Daoy (cell line): ENCODE measurements at places on chromosomes 16 and 17. TPM values are rescaled to one million over a fixed set of nuclear protein-coding genes. Genes with fewer than 3 reads are reported as not detected.
A peak's percentile ranks its signal among the peaks of the same experiment; 100 is the strongest.

Gene MPP2
- 1.1 and 1.3 TPM in 2 replicates for total RNA-seq

Gene CDH11
- 46.9 and 74.5 TPM in 2 replicates for total RNA-seq

Gene SPPL2C
- not detected in 2 replicates for total RNA-seq

Gene SPATA32
- total RNA-seq: not detected in 2 replicates

Gene OR1A2
- not detected in 2 replicates for total RNA-seq

Gene BPTF
- total RNA-seq: 20.7 and 22.7 TPM in 2 replicates

Gene ABAT
- 2.2 and 3.9 TPM in 2 replicates for total RNA-seq

DNA sequence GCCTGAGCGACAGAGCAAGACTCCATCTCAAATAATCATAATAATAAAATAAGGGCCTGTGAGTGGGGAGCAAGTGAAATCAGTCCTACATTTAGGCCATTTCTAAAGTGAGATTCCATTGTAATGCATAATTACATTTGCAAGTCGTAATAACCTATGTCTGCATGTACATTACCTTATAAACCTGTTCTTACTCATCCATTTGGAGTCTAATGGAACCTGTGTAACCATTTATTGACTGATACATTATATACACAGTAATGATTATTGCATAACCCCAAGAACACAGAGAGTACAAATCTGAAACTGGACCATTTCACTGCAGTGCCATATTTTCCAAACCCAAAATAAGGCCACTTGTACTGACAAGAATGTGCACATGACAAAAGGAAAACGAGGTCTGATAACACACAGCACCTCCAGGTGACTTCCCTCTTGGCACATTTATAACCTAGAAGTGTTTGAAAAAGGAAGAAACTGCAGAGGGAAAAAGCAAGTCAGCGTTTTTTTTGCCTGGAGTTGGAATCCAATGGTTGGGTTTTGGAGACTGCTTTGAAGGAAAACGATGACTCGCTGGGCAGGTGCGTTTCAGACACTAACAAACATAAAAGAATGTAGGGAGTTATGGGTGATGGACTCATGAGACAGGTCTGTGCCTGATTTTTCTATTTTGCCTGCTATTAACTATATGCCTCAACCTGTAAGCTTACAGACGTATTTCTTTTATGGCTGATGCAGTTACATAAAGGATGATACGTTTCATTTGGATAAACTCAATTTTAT is 63.6 kb upstream of the KIFC3 start:
- DNase-seq: no peak

GRCh38 chr17:56305007-56305406 is 151.7 kb downstream of the ANKFN1 start:
- no peak for DNase-seq

Gene KRT16
- total RNA-seq: 1.0 TPM in 1 of 2 replicates, not detected in the other

Gene C16orf54
- 0.11 TPM in 1 of 2 replicates, not detected in the other for total RNA-seq

GRCh38 chr16:73483076-73483791 is 435.3 kb upstream of the ZFHX3 start:
- DNase-seq: no peak

Gene PMFBP1
- total RNA-seq: under 0.01 TPM in 1 of 2 replicates, not detected in the other

- DNase-seq: peak; percentile 46
These were observed 18.2 kb upstream of the ABR start for GRCh38 chr17:1197781-1198490.

DNA sequence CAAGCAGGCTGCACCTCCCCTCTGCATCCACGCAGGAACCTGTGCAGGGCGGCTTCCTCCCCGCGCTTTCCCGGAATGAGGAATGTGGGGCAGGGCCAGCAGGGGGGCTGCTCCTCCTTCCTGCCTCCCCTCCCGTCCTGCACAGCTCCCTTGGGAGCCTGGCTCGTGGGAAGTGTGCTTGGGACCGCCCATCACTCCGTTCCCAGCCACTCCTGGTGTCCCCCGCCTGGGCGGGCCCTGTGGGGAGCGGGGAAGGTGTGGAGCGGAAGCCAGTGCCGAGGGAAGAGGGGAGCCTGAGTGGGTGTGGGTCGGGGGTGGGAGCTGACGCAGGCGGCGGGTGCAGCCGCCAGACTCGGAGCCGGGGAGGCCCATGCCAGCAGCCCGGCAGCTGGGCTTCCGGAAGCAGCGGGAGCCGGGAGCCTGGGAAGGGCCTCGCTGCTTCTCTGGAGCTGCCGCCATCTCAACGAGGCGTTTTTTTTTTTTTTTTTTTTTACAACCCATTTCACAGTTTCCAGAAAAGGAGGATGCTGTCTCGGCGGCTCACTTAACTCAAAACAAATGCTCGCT is 24.1 kb downstream of the BAHCC1 start:
- DNase-seq: peak; percentile 99

DNA sequence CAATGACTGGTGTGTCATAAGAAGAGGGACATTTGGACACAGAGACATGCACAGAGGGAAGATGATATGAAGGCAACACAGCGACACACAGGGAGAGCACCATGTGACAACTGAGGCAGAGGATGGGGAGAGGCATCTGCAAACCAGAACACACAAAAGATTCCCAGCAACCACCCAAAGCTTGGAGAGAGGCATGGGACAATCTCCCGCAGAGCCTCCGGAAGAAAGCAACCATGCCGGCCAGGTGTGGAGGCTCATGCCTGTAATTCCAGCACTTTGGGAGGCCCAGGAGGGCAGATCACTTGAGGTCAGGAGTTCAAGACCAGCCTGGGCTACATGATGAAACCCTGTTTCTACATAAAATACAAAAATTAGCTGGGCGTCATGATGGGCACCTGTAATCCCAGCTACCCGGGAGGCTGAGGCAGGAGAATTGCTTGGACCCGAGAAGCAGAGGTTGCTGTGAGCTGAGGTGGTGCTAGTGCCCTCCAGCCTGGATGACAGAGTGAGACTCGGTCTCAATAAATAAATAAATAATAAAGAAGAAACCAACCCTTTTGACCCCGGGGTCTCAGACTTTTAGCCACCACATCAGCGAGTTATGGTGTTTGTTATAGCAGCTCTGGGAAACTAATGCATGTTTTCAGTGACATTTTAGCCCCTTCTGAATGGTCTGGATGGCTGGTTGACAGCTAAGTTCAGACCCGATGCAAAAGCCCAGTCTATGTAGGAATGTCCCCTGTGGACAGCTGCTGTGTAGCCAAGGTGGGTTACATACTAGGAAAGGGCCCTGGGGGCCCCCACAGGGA is 13.8 kb upstream of the PLCG2 start:
- DNase-seq: no peak

DNA sequence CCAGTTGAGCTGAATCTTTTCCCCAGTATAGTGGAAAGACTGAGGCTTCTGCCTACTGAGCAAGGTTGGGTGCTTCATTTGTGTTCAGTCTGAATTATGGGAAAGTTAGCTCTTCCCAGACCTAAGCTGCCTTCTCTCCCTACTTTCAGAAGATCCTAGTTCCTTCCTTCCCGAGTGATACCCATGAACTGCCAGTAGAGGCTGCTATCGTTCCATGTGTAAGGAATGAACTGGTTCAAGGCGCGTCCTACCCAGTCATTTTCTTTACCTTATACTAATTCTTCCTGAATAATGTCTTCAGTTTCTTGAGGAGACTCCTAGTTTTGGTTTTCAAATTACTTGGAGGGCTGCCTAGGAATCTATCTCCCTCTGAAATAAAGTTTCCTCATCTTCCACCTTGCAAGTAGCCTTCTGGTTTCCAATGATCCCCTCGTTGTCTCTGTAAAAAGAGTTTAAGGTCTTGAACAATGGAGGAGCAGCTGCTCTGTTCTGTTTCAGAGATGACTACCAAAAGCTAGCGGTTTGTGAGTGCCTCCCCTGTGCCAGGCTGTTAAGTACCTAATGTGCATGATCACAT is 934 bp upstream of the AOC2 start:
- peak; percentile 44 for DNase-seq

GRCh38 chr17:72606656-72607055 is 485.8 kb downstream of the SLC39A11 start:
- no peak for DNase-seq

Gene HSF4
- 1.2 and 2.8 TPM in 2 replicates for total RNA-seq

- DNase-seq: no peak
These were observed 266.4 kb downstream of the CBLN1 start for GRCh38 chr16:49015225-49015592.

- DNase-seq: no peak
These were observed 34.9 kb downstream of the ARHGAP17 start for GRCh38 chr16:24980077-24980793.

Gene C17orf50
- not detected in 2 replicates for total RNA-seq

DNA sequence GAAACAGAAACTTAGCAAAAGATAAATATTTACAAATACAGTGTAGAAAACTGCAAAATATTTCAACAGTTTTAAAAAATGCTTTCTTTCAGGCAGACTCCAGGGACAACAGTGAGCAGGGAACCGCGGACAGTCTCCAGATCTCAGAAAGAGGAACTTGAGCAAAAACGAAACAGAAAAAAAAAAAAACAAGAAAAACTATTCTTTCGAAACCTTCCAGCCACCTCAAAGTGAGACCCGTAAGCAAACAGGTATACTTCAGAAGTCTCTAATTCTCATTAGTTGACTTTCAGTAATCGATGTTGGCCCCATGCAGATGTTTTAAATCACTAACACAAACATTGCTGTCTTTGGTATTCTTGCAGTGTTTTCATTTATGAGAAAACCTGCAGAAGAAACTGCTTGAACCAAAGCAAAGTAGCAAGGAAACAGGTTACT is 15.7 kb upstream of the CCL1 start:
- DNase-seq: no peak

DNA sequence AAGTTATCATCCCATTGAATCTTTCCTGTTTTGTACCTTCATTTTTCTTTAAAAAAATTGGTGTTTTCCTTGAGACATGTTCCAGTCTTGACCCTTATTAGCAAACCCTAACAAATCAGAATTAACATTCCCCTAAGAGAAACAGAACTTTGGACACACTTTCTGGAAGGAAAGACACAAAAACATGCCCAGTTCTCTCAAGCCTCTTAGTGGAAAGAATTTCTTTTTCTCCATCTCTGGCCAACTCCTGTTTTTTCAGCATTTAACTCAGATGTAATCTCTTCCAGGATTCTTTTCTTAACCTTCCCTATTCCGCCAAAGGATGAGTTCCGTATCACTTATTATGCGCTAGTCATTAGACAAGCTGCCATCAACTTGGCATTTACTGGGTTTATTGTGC is 23.9 kb upstream of the CDH8 start:
- DNase-seq: no peak

Gene PLXDC1
- 0.11 TPM in 1 of 2 replicates, not detected in the other for total RNA-seq

- DNase-seq: peak; percentile 79
These were observed at the start of gene C16orf54 for GRCh38 chr16:29745853-29746345. TSS of gene C16orf54 (minus strand) at chr16:29745990. CDS start at chr16:29744951, 1,039 bp downstream.

GRCh38 chr16:69243479-69243878 is 56.5 kb downstream of the SNTB2 start:
- DNase-seq: no peak

Gene RNF135
- 15.2 and 20.4 TPM in 2 replicates for total RNA-seq

- DNase-seq: peak; percentile 74
These were observed 12.7 kb upstream of the HASPIN start for GRCh38 chr17:3710951-3711383.

GRCh38 chr17:82548681-82549303 is 29.3 kb downstream of the FOXK2 start:
- DNase-seq: no peak

- DNase-seq: no peak
These were observed 6.5 kb downstream of the NEURL4 start for GRCh38 chr17:7322520-7323194.
